ENCODE measurements at places on chromosomes 13 and 19.

GRCh38 chr19:43337737-43338136 is 15.7 kb upstream of the CD177 start:
- DNase-seq, result no peak

- peak; percentile 19 for DNase-seq
Measured at GRCh38 chr13:19181621-19182485, at the start of gene TUBA3C. TUBA3C (minus strand) TSS chr13:19181824; CDS start chr13:19181747, 77 bp downstream.

DNA sequence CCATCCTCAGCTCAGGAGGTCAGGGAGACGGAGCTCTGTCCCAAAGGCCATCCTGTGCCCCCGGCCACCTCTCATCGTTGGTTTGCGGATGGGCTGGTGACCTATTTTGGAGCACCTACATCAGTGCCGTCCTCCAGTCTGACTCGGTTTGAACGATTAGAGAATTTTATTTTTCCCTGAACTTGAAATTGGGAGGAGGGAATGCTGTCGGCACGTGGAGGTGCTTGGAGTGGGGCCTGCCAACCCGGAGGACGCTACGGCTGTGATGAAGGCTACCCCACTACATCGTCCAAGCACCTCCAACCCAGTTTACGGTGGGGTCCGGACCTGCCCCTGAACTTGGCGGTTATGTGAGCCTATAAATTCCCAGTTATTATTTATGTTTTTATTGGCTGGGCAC is 3.0 kb upstream of the ZNF554 start:
- no peak for DNase-seq

DNA sequence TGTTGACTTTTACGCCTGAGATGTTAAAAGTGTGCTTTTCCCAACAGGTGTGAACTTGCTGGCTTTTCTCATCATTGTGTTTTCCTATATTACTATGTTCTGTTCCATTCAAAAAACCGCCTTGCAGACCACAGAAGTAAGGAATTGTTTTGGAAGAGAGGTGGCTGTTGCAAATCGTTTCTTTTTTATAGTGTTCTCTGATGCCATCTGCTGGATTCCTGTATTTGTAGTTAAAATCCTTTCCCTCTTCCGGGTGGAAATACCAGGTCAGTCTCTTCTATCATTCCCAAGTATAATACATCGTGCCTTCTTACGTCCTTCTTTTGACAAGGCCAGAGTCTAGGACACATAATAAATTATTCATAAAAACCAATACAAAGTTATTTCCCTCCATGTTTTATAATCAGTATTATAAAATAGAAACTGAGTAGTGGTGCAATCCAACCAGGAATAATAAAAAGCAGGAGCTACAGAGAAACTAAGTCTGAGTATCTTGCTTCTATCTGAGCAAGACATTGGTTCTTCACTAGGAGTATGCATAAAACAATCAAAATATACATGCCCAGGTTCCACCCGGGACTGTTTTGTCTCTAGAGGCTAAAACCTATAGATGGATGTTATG is 57.9 kb downstream of the RXFP2 start:
- no peak for DNase-seq

DNA sequence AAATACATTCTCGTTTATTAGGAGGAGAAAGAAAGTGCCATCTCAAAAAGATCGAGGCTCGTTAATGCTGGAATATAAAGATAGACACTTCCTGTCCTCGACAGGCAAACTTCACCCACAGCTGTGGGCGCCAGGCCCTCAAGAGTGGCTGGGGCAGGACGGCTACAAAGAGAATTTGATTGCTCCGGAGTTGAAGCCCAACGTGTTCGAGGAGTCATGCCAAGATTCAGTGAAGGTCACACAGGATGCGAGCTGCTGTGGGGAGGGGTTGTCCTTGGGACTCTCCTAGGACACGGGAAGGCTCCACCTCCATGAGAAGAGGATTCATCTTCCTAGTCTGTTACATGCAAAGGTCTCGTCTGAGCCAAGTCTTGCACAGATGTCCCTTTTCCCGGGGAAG is 16.3 kb upstream of the PTPRS start:
- DNase-seq, result no peak

- peak; percentile 98 for DNase-seq
Measured at GRCh38 chr19:10380313-10381102, at the start of gene TYK2. TYK2 (minus strand) TSS chr19:10380572; CDS start chr19:10378406, 2,166 bp downstream.

DNA sequence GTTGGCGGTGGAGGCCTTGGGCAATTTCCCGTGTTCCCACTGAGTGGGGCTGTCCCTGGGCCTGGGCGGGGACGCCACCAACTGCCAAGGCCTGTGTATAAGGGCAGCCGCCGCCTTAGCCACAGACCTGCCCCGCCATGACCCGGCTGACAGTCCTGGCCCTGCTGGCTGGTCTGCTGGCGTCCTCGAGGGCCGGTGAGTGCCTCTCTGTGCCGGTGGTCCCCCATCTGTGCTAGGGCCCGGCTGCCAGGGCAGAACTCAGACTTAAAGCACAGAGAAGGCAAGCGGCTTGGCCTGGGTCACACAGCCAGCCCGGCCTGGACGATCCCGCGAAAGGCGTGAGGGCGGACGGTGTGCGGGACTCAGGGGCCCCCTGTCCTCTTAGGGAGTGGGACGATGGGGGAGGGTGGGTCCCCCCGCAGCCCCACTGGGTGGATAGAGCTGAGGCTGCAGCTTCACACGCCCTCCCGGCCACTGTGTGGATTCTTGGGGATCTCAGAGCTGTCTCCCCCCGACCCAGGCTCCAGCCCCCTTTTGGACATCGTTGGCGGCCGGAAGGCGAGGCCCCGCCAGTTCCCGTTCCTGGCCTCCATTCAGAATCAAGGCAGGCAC is at the start of gene AZU1:
AZU1 (plus strand) TSS at position 128 of the 612 bp plus-strand sequence; CDS start at position 138, 10 bp downstream.
- DNase-seq, result no peak

- no peak for DNase-seq
Measured at GRCh38 chr13:51999921-52000320, 11.3 kb downstream of the ATP7B start.

- DNase-seq, result no peak
Measured at GRCh38 chr19:12779162-12779993, 4.0 kb upstream of the HOOK2 start.

GRCh38 chr13:113211774-113212173 is 2.4 kb downstream of the CUL4A start:
- no peak for DNase-seq

DNA sequence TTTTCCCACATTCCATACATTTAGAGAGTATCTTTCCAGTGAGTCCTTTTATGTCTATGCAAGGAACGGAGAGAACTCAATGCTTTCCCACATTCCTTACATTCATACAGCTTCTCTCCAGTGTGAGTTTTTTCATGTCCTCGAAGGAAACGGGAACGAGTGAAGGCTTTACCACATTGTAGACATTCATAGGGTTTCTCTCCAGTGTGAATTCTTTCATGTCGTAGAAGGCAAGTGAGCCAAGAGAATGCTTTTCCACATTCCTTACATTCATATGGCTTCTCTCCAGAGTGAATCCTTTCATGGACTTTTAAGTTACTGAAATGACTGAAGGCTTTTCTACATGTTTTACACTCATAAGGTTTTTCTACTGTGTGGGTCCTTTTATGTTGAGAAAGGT is 17.1 kb downstream of the ZNF823 start:
- DNase-seq, result no peak

DNA sequence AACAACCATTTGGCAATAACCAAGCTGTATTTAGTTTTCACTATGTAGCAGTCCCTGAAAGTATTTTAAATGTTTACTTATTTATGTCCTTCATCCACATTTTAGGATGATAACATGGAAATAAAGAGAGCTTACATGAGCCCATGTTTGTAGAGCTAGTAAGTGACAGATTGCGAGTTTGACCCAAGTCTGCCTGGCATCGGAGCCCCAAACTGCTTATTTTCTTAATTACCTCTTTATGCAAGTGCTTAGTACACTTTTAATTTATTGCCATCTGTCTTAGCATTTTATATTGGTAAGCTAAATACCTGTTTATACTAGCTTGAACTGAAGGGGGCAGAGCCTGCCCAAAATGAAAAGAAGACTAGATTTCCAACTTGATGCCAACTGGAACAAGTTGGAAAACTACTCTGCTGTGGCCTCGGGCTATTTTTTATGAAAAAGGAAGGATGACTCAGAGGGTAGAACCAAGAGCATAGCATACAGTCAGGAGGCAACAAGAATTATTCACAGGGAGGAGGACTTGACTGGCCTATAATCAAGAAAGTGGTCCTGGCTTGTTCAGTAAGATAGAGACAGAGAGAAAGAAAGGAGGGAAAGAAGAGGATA is 150.2 kb downstream of the NDFIP2 start:
- DNase-seq, result peak; percentile 41

DNA sequence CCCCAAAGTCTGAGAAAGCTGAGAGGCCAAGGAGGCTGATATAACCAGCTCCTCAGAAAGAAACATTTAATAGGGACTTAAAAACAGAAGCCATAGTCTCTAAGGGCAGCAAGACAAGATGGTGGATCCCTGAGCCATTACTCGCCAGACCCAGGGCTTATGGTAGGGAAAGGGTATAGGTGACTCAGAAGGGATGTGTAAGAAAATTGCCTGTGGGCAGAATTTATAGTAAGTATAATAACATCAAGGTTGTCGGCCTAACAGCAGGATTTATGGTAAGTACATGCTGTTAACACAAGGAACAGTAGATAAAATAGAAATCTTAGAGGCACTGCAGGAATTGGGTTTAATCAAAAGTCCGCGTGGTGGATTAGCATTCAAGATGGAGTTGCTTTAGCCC is 14.7 kb downstream of the KBTBD6 start:
- DNase-seq, result no peak

All from DMS153 (cell line).